SK-N-SH (cell line): ENCODE measurements at places on chromosomes 2 and 18.

- no peak for DNase-seq
Observed at GRCh38 chr18:24862201-24862816, 401.9 kb downstream of the HRH4 start.

GRCh38 chr2:148273158-148273691 lies 252.3 kb downstream of the MBD5 start:
- no peak for DNase-seq

DNA sequence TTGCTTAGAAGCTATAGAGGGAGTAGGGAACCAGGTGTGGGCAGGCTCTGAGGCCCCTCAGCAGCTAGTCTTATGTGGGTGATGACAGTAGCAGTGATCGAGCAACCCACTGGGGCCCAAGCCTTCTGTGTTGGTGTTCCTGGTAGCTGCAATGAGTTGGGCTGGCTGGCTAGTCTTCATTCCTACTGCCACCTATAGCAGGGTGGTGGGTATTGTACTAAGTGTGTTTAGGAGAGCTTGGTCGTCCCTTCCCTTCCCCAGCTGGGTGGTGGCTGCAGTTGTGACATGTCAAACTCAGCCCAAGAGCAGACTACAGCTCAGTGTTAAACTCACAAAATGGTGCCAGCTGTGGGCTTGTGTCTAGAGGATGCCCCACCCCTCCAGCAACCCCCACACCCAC lies 486.1 kb upstream of the UBE2E3 start:
- DNase-seq: no peak

- no peak for DNase-seq
Observed at GRCh38 chr18:37395631-37396030, 170.0 kb downstream of the CELF4 start.

GRCh38 chr18:79770826-79771225 lies 26.9 kb upstream of the KCNG2 start:
- no peak for DNase-seq

- DNase-seq: peak; percentile 32
Observed at GRCh38 chr2:48600204-48600813, 17.3 kb upstream of the GTF2A1L start.

DNA sequence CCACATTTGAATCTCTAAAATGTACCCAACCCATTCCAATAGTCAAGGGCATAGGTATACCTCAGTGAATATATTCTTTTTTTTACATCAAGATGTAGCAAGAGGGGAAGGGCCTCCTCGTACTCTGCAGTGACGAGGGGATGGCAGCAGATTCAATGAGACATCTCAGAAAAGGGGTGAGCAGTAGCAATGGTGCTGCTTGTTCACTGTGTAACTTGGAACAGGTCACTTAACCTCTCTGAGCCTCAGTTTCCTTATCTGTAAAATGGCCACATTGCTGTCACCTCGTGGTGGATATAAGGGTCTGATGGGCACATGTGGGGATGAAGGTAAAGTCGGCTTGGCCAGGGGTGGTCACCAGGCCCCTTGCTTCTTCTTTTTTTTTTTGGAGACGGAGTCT lies 221.6 kb downstream of the SEPTIN10 start:
- DNase-seq: no peak

DNA sequence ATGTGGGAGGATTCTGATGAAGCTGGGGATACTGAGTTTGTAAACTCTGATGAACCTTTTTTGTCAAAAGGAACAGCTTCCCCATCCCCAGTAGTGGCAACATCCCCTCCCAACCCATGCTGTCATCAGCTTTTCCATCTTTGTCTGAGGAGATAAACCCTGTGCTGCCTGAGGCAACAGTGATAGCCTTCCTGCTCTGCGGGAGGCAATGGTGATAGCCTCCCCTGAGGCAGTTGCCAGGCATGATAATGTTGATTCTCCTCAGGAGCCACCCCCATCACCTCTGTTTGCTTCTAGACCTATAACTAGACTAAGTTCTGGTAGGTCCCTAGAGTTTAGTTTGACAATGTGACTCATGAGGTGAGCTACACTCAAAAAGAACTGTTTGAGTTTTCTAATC lies 97.5 kb downstream of the ERBB4 start:
- no peak for DNase-seq

DNA sequence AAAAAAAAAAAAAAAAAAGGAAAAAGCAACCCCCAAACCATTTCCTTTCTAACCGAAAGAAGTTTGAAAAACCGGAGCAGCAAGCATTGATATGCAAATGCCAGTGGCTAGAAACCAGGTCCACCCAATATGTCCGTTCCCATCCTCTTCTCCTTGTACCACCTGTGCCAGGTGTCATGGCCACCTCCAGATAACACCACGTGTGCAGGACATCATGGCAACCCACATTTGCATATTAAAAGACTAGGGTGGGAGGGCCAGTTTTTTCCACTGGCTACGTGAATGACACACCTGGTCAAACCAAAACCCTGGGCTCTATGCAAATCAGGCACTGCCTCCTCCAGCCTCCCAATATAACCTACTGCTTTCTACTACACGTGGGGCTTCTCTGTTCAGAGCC lies 303.3 kb upstream of the GULP1 start:
- no peak for DNase-seq

GRCh38 chr18:23912356-23912755 lies 102.2 kb upstream of the TTC39C start:
- DNase-seq: no peak

- no peak for DNase-seq
Observed at GRCh38 chr18:55301824-55302166, 286.2 kb downstream of the TCF4 start.

DNA sequence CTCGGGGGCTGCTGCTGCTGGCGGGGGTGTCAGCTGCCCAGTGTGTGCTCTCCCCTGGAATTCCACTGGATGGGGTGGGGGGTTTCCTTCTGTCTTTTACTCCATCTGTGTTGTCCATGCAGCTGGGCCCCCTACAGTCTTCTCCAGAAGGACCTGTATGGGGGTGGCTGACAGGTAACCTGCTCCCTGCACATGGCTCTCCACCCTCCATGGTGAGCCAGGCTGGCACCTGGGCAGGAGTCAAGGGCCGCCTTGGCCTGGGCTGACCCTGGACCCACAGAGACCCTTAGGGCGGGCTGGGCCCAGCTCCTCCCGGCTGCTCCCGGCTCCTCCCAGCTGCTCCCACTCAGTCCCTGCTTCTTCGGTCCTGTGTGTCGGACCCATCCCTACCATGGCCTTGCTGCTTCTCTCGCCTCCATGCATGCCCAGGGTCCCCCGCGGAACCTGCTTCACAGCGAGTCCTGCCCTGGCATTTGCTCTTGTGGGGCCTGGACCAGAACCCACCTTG lies 15.0 kb downstream of the SNTG2 start:
- no peak for DNase-seq

DNA sequence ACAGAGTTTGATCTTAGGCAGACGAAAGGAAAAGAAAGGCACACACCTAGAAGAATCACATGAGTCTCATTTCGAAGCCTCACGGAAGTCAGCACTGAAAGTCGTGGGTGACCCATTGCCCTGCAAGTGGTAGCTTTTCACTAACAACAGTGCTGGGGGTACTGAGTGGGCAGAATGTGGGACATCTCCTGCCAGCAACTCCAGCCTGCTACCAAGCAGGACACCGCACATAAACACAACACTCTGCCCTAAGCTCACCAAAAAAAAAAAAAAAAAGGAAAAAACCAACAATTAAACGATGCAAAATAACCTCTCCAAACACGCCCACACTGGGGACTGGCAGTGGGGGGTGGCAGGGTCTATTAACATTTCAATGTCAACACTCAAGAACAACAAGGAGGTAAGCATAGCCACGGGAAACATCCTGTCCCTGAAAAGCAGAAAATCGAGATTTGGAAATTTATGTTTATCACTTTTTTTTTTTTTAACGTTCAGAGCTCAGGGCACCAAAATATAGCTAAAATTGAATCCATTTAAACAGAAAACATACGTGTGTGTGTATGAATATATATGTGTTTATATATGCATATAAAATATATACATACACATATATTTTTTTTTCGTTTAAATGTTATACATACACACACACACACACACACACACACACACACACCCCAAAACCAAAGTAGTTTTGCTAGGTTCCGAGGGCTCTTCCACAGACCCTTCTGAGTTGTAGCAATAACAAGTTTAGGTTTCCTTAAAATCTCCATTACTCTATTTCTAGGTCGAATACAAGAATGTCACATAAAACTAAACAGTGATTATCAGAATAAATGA lies 2.2 kb downstream of the INO80D start:
- DNase-seq: no peak

- DNase-seq: no peak
Observed at GRCh38 chr18:5463831-5464230, 80.0 kb downstream of the EPB41L3 start.

GRCh38 chr2:233373316-233373715 lies 19.0 kb downstream of the DGKD start:
- DNase-seq: peak; percentile 41

- DNase-seq: no peak
Observed at GRCh38 chr2:24830786-24831185, 37.6 kb downstream of the CENPO start.

- DNase-seq: no peak
Observed at GRCh38 chr2:98937906-98938305, 1.9 kb upstream of the CRACDL start.

DNA sequence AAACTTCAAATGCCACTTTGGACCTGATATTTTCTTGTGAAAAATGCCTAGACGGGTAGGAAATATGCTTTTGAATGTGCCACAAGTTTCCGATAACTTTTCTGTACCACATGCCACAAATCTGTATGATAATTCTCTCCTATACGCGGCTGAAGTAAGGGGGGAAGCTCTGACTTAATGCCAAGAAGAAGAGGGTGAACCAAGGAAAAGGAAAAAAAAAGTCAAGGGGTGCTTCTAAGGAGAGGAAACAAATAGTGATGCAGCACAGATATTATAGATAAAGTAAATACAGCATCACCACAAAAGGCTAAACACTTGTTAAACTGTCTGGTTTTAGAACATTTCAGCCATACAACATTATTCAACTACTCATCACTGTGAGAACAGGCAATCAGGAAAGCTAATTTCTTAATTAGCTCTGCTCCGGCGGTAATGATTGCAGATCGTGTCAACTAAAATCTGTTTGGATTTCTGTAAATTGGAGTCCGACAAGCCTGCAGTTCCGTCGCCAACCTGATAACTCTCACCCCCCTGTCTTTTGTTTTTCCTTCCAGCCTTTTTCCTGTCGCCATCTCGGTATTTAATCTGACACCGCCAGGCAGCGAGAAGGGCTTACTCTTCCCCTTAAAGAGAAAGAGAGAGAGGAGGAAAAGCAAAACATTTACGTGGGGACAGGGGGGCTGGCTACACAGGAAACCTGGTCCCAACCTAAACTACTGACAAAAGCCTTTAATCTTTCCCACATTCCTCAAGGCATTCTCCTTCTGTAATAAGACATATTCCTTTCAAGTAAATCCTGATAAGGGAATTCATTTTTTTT lies 67.5 kb downstream of the ZEB2 start:
- DNase-seq: peak; percentile 51

DNA sequence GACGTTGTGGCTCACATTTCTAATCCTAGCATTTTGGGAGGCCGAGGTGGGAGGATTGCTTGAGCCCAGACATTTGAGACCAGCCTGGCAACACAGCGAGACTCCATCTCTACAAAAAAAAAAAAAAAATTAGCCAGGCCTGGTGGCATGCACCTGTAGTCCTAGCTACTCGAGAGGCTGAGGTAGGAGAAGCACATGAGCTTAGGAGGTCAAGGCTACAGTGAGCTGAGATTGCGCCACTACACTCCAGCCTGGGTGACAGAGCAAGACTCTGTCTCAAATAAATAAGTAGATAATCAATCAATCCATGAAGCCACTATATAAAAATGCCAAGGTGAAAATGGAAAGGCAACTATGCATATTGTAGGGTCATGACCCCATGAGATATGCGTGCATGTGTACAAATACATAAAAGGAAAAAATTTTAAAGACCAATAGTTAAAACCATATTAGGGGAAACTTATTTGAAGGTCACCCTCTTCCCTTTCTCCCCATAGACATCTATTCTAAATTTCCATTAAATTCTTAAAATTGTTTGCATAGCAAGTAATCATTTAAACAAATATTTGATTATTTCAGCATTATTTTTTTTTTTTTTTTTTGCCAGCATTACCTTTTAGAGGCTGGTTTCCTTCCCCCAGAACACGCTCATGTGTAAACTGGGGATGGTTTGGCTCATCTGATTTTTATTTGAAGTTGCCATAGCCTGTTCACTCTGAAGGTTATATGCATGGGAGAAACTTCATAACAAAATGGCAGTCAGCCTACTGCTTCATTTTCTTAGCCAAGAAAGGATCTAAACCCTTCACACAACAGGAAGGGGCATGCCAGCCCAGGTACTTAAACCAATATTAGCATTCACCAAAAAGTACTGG lies 37.3 kb upstream of the TMEM247 start:
- no peak for DNase-seq

GRCh38 chr18:3485153-3486149 lies 35.5 kb downstream of the TGIF1 start:
- DNase-seq: no peak

DNA sequence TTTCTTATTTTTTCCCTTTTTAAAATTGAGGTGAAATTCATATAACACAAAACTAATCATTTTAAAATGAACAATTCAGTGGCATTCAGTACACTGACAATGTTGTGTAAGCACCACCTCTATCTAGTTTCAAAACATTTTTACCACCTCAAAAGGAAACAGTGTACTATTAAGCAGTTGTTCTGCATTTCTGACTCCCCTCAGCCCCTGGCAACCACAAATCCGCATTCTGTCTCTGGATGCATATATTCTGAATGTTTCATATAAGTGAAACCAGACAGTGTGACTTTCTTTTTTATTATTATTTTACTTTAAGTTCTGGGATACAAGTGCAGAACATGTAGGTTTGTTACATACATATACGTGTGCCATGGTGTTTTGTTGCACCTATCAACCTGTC lies 19.2 kb upstream of the TANK start:
- DNase-seq: no peak

DNA sequence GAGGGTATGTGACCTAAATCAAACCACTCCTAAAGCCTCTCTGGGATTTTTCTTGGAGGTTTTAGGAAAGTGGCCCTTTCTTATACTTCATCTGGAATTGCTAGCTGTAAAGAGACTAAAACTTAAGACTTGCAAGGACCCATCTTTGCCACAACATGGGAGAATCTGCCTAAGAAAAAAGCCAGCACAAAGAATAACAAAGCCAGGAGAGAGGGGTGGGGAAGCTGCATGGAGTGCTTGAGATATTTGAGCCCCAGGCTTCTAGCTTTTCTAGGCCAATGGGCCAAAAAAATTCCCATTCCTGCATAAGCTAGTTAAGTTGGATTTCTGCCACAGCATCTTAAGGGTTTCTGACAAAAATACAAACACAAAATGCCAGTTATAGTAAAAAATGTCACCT lies 38.5 kb upstream of the LYPD6 start:
- DNase-seq: no peak

GRCh38 chr2:217106650-217107014 lies 246.8 kb upstream of the TNP1 start:
- no peak for DNase-seq

GRCh38 chr2:60450488-60450887 lies 103.0 kb downstream of the BCL11A start:
- no peak for DNase-seq

GRCh38 chr2:45860136-45861121 lies 209.0 kb downstream of the PRKCE start:
- DNase-seq: peak; percentile 69

- no peak for DNase-seq
Observed at GRCh38 chr18:34971313-34971712, 69.9 kb upstream of the MAPRE2 start.
